ENCODE measurements at places on chromosomes 1 and 21. TPM values are rescaled to one million over a fixed set of nuclear protein-coding genes. Genes with fewer than 3 reads are reported as not detected.

GRCh38 chr1:94305704-94306103 lies 68.3 kb upstream of the ARHGAP29 start:
- no peaks in the 10 kb centered on the region for H3K4me1 ChIP-seq
- peaks cover 19% of the 10 kb centered on the region for H3K27me3 ChIP-seq
- no peak for DNase-seq
- H3K36me3 ChIP-seq = no peaks in the 10 kb centered on the region

DNA sequence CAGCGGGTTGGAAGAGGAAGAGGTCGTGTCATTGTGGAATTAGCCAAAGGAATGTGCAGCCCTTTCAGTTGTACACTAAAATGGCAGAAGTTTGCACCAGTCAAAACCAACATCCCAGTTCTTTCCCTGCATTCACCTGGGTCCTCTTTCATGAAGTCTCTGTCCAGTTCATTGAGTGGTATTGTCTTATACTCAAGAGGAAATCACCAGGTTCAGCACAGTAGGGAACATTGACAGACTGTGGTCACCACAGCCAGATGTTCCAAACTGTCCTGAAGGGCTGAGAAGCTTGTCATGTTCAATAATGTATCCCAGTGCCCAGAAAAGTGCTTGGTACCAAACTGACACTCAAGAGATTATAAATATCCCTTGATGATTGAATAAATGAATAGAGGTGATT lies 131.6 kb downstream of the GLUL start:
- H3K36me3 ChIP-seq = no peaks in the 10 kb centered on the region
- H3K4me3 ChIP-seq = no peak overlapping the region

GRCh38 chr1:92989253-92989652 lies 28.0 kb upstream of the DIPK1A start:
- no peaks in the 10 kb centered on the region for H3K27me3 ChIP-seq
- H3K27ac ChIP-seq = peak overlapping the region; percentile 79
- no peak overlapping the region for H3K4me3 ChIP-seq
- peaks cover 6% of the 10 kb centered on the region for H3K36me3 ChIP-seq
- DNase-seq = no peak

DNA sequence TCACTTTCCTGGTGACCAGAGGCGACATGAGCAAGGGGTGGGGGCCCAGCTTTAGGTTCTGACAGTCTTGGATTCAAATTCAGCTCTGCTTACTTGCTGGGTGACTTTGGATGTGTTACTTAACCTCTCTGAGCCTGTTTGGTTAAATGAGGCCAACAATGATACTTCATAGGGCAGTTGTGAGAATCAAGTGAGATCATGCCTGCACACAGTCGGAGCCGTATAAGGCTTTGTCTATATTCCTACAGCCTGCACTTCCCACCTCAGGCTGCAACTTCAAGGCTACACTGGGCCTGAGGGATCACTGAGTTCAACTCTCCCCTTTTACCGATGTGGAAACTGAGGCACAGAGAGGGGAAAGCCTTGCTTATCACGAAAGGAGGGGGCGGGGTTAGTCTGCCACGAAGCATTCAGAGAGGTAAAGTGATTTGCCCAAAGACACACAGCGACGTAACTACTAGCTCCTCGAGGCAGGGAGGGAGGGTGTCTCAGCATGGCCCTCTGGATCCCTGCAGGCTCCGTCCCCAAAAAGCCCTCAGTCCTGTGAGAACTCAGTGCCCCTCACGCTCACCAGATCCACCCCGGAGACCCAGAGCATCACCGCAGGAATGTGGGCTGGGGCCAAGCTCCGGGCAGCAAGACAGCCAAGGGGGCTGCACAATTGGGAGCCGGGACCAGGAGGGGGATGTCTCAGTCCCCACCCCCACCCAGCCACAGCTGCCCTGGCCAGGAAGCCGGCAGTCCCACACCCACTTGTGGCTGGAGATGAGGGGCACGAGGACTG lies 25.0 kb downstream of the SDC3 start:
- H3K36me3 ChIP-seq = no peaks in the 10 kb centered on the region
- peaks cover 2% of the 10 kb centered on the region for H3K4me1 ChIP-seq
- H3K4me3 ChIP-seq = no peak overlapping the region
- DNase-seq = no peak
- H3K27ac ChIP-seq = no peak overlapping the region
- H3K27me3 ChIP-seq = peaks cover 14% of the 10 kb centered on the region

DNA sequence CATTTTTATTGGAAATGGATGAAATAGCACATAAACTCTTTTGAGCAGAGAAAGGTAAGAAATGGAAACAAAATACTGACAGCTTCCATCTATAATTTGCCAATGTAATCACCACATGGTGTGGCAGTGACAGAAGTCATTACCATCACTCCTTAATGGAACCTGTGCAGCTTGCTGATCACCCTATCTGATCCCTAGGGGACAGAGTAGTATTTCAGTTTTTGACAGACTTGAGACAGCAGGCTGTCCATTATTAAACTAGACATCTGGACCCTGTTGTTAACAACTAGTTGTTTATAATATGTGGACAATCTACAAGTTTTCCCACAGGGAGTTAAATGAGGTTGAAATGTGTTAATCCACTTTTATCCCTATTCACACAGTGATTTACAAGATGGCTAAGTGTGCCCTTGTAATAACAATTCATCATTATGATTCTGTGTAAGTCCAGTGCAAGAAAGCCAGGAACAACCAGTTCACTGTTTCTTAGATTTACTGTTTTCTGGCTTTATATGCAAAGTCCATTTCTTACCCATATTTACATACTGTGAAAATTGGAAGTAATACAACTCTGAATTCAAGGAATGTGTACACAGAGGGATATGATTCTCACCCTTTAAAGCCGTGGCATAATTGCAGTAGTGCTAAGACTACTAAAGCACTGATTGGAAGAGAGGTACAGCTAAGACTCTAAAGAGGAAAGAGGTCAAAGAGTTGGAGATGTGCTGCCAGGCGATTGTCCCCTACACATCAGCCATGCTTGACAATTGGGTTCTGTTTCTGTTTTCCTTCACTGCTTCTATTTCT lies 9.1 kb downstream of the KCNT2 start:
- no peaks in the 10 kb centered on the region for H3K27me3 ChIP-seq
- H3K4me1 ChIP-seq = no peaks in the 10 kb centered on the region
- no peaks in the 10 kb centered on the region for H3K36me3 ChIP-seq
- no peak overlapping the region for H3K4me3 ChIP-seq

GRCh38 chr1:92291372-92291999 lies 7.3 kb downstream of the GLMN start:
- H3K4me1 ChIP-seq = peaks cover 7% of the 10 kb centered on the region
- peaks cover 41% of the 10 kb centered on the region for H3K36me3 ChIP-seq
- H3K27ac ChIP-seq = no peak overlapping the region
- H3K4me3 ChIP-seq = no peak overlapping the region
- no peaks in the 10 kb centered on the region for H3K27me3 ChIP-seq

DNA sequence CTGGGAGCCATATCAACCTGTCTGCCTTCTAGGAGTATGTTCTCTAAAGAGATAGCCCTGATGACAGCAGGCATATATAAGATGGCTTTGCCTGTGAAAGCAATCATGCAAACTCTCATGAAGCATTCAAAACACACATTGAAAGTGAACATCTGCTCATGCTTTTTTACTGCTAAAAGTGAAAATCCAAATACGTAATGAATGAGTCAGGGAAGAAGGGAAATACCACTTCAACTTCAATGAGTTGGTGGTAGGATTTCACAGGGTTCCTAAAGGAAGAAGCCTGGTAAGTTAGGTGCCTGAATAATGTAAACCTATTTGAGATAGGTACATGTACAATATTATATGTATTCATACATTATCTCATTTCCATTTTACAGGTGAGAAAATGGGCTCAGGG lies 50.5 kb upstream of the SLFNL1 start:
- H3K4me3 ChIP-seq = no peak overlapping the region
- no peak for DNase-seq
- no peaks in the 10 kb centered on the region for H3K4me1 ChIP-seq
- H3K36me3 ChIP-seq = peaks cover 11% of the 10 kb centered on the region
- no peak overlapping the region for H3K27ac ChIP-seq

DNA sequence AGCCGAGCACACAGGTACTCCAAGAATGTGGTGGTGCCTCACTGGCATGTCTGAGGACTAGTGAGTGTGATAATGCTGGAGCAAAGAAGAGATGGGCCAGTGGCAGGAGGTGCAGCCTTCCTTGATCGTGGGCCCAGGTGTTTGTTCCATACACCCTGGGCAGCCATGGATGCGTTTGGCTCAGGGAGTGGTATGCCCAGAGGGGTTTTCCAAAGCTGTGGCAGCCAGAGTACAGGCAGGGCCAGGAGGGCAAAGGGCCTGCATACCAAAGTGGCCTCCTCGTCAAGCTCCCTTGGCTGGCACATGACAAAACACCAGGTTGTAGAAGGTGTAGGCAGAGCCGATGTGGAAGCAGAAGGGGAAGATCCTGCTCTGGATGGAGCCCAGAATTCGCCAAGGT lies 19.0 kb downstream of the PARS2 start:
- H3K27ac ChIP-seq = no peak overlapping the region
- H3K4me3 ChIP-seq = no peak overlapping the region
- no peak for DNase-seq
- H3K27me3 ChIP-seq = no peaks in the 10 kb centered on the region

- no peaks in the 10 kb centered on the region for H3K36me3 ChIP-seq
- peak; percentile 67 for DNase-seq
- H3K27me3 ChIP-seq = peaks cover 14% of the 10 kb centered on the region
- no peak overlapping the region for H3K27ac ChIP-seq
- H3K4me3 ChIP-seq = peak overlapping the region; percentile 78
These were observed 1.1 kb downstream of the RALGPS2 start for GRCh38 chr1:178726087-178726517.

GRCh38 chr1:148160343-148161052 lies 8.4 kb upstream of the NBPF11 start:
- H3K27me3 ChIP-seq = peaks cover 18% of the 10 kb centered on the region
- no peak overlapping the region for H3K27ac ChIP-seq
- DNase-seq = no peak
- H3K4me3 ChIP-seq = no peak overlapping the region
- H3K4me1 ChIP-seq = peaks cover 9% of the 10 kb centered on the region
- H3K36me3 ChIP-seq = no peaks in the 10 kb centered on the region

DNA sequence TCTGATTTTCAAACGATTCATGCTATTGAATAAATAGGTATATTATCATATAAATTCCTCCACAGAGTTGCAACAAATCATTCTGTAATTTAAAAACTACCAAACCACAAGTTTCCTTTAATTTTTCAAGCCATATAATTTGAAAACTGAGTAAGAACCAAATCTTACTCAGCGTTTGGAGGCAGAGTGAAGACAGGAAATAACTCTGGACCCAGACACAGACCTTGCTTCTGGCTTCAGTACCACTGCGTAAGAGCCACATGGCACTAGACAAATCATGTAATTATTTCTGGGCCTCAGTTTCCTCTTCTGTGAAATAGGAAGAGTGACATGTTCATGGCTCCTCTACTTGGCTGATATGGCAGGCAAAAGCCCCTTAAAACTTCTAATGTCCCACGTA lies 82.4 kb downstream of the SMYD2 start:
- no peak overlapping the region for H3K27ac ChIP-seq
- H3K4me3 ChIP-seq = no peak overlapping the region
- H3K27me3 ChIP-seq = peaks cover 40% of the 10 kb centered on the region
- H3K36me3 ChIP-seq = no peaks in the 10 kb centered on the region

- H3K4me1 ChIP-seq = no peaks in the 10 kb centered on the region
- H3K36me3 ChIP-seq = peaks cover 12% of the 10 kb centered on the region
- H3K4me3 ChIP-seq = no peak overlapping the region
- no peaks in the 10 kb centered on the region for H3K27me3 ChIP-seq
- no peak overlapping the region for H3K27ac ChIP-seq
These were observed 17.7 kb upstream of the STX12 start for GRCh38 chr1:27755286-27755685.

DNA sequence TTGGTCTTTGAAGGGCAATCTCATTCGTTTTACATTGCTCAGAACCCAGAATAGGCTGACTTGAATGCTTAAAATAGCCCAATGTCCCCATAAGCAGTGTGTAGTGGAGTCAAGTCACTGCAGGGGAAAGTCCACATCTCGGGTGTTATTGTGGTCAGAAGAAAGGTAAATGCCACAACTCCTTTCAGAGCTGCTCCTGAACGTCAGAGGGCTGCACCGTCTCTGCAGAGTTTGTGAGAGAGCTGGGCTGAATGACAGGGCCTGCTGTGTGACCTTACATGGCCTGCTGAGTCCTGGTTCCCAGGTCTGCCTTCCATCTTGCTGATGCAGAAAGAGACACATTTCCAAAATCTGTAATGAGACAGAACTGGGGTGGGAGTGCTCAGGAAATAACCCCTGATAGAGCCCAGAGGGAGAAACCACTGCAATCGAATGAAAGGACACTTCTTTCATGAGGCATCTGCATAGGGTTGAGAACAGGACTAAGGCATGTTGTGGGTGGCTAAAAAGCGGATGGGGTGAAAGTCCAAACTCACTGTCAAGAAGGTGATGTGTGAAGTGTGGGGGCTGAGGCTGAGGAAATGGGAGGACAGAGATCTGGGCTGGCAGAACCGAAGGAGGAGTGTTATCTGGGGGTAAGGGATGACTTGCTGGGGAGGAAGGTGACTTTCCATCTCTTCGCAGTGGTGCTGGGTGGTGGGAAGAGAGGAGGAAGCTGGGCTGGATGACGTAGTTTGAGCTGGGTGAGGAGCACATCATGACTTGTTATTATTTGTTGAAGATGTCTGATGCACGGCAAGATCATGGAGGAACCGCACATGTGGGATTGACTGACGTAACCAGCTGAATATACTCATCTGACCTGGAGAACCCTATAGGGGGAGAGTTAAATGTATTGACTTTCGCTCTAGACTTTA lies 33.7 kb downstream of the XCL2 start:
- no peak overlapping the region for H3K27ac ChIP-seq
- H3K4me3 ChIP-seq = no peak overlapping the region
- H3K36me3 ChIP-seq = no peaks in the 10 kb centered on the region
- H3K4me1 ChIP-seq = peaks cover 37% of the 10 kb centered on the region
- DNase-seq = peak; percentile 21
- no peaks in the 10 kb centered on the region for H3K27me3 ChIP-seq

DNA sequence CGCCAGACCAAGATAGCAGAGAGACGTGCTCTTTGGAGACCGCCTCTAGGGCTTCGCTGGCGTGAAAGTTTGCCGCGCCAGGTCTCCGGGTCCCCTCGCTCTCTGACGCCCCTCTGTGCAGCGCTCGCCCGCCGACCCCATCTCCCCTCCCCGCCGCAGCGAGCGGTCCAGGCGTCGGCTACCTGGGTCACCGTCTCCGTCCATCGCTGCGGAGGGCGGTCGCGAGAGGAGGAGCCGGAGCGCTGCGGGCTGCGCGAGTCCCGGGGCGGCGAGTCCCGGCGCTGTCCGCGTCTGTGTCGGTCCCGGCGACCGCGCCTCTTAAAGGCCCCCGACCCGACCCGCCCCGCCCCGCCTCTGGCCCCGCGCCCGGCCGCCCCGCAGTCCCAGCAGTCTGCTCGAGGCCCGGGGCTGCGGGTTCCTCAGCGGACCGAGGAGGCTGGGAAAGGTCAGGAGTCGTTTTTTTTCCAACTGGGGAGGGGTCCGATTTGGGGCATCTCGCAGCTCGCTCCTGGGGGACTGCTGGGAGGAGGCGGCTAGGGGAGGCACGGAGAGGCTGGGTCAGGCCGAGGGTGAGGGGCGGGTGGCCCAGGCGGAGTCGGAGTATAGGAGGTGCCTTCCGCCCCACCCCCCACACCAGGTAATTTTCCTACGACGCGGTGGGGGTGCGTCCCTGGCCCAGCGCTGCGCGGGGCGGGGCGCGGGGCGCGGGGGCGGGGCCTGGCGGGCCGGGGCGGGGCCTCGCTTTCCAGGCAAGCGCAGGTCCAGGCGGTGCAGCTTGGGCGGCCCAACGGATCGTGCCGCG lies at the start of the genes FBXO2 and FBXO44:
TSS of gene FBXO2 (minus strand) at position 293 of the 802 bp plus-strand sequence. CDS start at position 204, 89 bp downstream.
TSS of gene FBXO44 (plus strand) at position 741 of the 802 bp plus-strand sequence. CDS start 959 bp downstream, outside the sequence.
- peak within 1 kb of the TSS; percentile 70 for H3K4me3 ChIP-seq
- DNase-seq = peak; percentile 67
- no peaks in the 10 kb centered on the region for H3K27me3 ChIP-seq
- H3K36me3 ChIP-seq = peaks cover 2% of the 10 kb centered on the region
- H3K4me1 ChIP-seq = peaks cover 24% of the 10 kb centered on the region

AVPR1B gene
- not detected for total RNA-seq

SEMA4A gene
- total RNA-seq = 68.2 TPM

SYPL2 gene
- not detected for total RNA-seq

FAM163A gene
- not detected for total RNA-seq

LHX8 gene
- total RNA-seq = not detected

IGFN1 gene
- not detected for total RNA-seq

ANKRD34A gene
- total RNA-seq = 4.7 TPM

GSTM5 gene
- not detected for total RNA-seq

Data from activated CD4-positive, alpha-beta memory T cell treated with anti-CD3 and anti-CD28 coated beads for 36 hours (primary cell).